ENCODE measurements at places on chromosomes 5 and 9.

DNA sequence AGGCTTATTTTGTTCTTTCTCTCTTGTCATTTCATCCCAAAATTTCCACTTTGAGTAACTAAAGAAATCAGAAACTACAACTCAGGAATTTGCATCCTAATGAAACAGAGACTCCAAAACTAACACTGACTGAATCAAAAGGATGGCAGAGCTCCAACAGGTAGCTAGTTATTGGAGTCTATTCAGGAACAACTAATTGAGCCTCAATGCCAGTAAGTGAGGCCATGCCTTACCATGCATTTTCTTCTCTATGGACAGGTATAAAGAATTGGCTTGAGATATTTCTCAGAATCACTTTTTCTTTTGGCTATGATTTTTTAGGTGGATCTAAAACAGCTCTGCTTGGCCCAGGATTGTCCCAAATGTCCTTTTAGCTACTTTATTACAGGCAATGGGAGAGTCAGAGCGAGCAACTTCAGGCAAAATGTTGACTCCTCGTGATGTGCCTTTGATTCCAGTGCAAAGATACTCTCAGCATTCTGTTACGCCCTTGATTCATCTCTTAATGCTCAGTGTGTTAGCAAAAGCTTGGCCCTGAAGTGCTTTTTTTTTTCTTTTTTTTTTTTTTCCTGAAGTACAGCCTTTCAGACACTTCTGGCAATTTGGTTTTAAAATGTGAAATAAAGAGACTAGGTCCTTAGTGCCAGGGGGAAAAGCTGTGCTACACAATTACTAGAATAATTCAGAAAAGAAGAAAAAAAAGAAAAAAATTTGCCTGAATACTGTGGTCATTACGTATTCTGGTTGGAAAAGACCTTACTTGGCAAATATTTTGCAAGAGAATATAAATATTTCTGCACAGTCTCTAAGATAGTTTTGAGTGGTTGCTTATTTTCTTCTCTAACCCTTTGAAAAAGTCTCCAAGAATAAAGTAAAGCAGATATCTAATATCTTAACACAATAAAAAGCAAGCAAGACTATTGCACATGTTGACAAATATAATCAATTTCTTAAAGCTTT is 423.7 kb downstream of the ANXA1 start:
- DNase-seq = no peak

DNA sequence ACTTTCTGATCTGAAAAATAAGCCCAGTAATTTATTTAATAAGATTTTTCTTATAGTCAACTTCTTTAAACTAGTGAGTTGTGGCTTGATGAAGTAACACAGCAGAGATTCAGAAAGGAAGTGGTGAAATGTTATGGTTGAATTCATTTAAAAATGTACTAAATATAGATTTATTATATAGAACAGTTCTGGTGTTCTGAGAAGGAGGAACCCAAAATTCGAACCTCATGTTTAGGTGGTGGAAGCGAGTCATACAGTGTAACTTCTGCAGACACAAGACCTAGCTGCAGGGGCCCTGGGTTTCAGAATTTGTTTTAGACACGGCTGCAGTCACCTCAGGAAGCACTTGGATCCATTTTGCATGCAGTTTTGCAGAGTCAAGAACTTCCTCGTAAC is 188.2 kb downstream of the TRIO start:
- DNase-seq = no peak

GRCh38 chr5:132376694-132377641 is 7.5 kb downstream of the SLC22A5 start:
- DNase-seq = no peak

GRCh38 chr5:98455665-98456064 is 317.8 kb upstream of the RGMB start:
- DNase-seq = no peak

DNA sequence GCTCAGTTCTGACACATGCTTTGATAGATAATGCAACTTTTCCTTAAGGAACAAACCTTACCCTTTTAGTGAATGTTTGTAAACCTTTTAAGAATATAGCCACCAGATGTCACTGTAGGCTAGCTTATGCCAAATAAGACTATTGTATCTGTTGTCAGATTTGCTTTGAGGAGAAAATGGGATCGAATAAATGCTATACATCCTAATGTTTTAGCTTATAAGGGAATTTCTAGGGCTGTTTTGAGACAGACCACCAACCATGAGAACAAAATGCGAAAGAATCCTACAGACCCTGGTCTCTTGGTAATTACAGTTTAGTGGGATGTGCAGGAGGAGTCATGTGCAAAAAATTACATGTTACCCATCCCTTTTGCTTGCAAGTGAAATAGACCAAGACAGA is 127.6 kb upstream of the NMUR2 start:
- no peak for DNase-seq

GRCh38 chr9:77422969-77423368 is 225.2 kb downstream of the GNA14 start:
- DNase-seq = no peak

DNA sequence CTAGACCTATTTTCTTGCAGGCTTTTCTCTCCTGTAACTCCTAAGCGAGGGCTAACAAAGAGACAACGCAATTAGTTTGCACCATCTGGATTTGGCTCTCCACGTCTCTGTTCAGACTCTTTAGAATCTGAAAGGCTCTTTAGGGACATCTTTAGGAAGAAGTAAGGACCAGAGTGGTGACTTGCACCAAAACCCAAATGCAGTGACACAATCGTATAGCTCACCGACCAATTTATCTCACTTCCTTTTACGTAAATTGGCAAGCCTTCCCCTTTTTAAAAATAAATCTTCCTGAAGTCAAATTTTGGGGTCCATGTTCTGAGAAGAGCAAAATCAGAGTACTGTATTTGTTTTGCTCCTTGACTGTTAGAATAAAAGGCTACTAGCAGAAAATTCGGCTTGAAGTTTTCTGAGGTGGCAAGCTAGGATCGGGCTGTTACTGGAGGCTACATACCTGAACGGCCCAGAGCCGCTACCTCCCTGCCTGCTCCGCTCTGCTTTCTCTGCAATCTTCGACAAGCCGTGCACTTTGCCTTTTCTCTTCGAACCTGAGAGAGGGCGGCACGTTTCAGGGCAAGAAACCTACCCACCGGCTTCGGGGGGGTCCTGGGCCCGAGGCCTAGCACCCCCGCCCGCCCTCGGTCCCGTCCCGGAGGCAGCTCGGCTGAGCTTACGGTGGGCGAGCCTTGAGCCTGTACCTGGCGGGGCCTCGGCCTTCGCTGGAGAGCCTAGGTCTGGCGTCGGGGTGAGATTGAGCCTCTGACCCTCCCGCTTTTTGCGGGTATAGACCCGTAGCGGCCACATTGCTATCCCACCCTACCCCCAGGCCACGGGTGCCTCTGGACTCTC is 537 bp downstream of the MEIKIN start:
- DNase-seq = no peak

GRCh38 chr5:152052470-152052869 is 127.8 kb upstream of the GLRA1 start:
- no peak for DNase-seq

DNA sequence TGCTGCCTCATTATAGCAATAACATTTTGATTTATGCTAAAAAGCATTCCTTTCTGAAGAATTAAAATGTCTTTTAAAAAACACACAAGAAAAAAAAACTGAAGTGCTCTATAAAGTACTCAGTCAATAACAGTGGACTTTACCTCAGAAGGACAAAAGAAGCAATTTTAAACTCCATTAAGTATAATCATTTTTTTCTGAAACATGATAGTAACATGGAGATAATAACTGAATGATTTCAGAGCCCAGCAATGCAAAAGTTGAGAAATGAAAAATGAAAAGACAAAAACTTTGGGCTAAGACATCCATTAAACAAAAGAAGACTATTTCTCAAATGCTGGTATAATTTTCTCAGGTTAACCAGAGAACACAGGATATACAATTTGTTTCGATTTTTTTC is 78.7 kb downstream of the RFX3 start:
- DNase-seq = no peak

DNA sequence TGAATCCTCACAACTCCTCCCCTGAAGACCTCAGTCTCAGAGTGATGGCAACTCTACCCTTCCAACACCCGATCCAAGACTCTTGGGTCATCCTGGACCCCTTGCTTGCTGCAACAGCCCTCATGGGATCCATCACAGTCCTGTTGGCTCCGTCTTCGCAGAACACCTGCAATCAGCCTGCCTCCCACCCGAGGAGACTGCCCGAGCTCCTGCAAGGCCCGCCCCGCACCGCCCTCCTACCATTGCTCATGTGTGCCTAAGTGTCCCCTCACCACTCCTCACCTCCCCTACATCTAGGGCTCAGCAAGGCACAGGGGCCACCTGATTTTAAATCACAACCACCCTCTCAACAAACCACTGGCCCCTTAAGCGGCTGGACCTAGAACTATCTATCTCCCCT is 5.3 kb downstream of the SEMA4D start:
- no peak for DNase-seq

GRCh38 chr5:101278011-101278687 is 375.1 kb upstream of the ST8SIA4 start:
- no peak for DNase-seq

Data from liver (tissue), 10 donors.